ENCODE measurements at places on chromosomes 13 and 19.

DNA sequence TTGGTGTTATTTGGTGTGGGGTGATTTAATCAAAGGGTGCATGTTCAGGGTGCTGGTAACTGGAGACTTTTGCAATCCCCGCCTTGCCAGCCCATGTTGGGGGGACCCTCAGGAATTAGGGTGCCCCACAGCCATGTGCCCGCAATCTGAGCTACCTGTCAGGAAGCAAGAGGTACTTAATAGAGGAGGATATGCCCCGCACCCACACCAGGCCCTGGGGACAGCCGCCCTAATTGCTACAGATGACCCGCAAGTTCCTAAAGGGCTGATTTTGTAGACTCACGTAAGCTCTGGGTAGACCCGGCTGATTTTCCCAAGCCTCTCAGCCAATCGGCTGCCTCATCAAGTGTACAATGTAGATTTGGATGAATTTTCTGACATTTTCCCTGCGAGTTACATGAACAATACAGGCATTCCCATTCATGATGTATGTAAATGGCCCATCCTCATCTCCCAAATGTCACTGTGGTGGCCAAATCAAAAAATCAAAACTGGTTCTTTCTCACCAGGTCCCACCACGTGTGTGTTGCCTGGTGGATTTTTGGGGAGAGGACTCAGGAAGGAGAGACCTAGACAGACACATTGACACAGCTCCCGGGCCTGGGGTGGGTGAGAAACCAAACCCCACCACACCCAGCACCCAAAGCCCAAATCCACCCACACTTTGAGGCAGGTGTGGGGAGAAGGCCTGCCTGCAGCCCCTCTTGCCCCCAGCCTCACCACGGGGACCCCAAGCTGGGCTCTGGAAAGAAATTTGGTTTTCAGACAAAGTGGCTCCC lies 119.2 kb upstream of the SPACA7 start:
- no peak for DNase-seq

DNA sequence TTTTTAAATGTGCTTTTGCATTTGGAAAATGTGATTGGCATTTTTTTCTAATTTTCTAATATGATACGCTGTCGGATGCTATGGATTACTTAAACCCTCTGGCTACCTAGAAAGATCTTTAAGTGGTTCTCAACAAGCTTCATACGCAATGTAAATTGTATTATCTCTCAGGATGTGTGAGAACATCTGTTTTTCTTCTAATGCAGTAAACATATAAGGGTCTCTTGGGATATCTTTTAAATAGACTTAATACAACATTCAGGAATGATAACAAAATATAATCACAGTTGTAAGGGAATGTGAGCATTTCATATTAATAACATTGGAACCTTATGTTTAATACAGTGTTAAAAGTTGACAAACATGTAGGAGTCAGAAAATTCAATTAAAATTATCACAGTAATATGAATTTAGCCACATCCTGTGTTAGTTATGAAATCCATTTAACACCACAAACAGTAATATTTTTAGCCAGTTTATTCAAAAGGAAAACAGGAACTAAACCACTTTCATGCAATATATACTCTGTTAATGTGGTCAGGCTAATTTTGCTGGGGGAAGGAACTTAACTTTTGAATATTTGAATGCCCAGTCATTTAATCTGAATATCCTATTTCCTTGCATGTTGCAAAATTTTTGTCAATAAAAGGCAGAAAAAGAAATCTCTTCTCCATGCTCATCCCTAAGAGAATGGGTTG lies 15.0 kb upstream of the ALOX5AP start:
- no peak for DNase-seq

DNA sequence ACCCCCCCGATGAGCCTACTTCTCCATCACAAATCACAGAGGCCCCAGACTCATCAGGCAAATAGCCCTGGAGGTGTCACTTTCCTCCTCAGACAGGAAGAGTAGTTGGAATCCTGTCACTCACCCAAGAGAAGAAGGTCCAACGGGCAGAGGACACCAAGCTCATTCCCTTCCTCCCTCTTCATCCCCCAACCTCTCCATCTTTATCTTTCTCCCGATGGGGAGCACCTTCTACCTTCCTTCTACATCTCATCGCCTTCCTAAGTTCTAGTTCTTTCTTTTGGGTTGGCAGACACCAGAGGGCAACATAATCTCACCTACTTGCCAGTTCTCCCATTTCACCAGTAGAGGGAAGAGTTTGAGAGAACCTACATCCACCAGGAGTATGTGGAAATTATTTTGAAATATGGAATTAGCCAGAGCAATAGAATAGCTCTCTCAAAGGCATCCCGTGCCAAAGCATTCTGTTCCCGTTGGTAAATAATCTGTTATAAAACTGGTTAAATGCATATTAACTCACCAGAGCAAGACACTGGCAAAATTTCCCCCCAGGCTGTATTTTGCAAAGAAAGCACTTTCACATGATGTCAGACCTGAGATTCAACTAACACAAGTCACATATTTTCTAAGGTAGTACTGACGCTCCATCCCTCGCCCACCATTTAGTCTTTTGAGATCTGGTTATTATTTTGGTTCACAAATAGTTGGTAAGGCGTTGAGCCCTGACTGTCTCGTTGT lies 55.0 kb downstream of the ZIC5 start:
- peak; percentile 53 for DNase-seq

- DNase-seq = no peak
Observed at GRCh38 chr19:40625406-40626120, 24.4 kb downstream of the LTBP4 start.

GRCh38 chr13:107231944-107232343 lies 664.0 kb upstream of the ARGLU1 start:
- no peak for DNase-seq

GRCh38 chr13:97549201-97549600 lies 115.2 kb downstream of the RAP2A start:
- no peak for DNase-seq

DNA sequence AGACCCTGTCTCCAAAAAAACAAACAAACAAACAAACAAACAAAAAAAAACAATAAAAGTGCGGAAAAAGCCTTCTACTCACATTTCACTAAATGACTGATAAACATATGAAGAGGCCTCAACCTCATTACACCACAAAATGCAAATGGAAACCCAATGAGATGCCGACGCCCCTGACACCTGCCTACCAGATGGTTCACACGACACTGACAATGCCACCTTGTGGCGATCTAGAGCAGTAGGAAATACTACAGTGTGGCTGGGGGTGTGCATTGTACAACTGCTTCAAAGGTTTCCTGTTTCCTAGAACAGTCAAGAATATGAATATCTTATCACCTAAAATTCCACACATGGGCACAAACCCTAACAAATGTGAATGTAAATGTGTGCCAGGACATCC lies 14.0 kb downstream of the SCGB2B2 start:
- peak; percentile 32 for DNase-seq

DNA sequence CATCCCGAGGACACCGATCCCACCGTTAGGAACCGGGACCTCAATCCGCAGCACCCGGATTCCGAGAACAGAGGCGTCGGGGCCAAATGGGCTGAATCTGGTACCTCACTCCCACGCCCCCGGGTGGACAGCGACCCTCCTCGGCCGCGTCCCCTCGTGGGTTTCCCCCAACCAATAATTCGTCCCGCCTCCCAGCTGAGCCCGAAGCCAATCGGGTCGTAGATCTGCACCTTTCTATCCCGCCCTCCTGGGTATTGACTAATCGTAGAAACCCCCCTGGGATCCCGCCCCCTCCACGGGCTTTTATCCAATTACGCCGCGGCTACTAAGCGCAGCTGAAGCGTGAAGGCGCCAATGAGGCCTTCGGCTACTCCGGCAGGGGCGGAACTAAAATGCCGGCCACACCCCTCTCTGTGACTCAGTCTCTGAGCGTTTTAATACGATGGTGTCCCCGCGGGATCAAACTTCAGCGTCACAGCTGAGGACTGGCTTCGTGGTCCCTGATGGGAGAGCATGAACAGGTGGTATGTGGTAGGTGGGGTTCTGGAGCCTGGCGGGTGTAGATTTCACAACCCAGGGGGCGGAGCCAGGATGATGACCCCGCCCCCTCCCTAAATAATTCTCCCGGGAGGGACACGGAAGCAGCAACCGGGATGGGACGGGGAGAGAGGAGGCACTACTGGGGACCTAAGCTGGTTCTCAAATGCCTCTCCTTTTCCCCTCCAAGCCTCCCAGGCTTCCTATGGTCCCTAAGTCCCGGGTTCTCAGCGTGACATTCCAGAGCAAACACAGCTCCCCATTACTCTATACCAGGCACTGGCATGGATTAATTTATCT lies at the start of the genes CCDC159 and TMEM205:
Gene CCDC159 (plus strand): TSS at position 416 of the 837 bp plus-strand sequence. CDS start 88 bp downstream, at position 504.
Gene TMEM205 (minus strand): TSS at position 165 of the 837 bp plus-strand sequence. CDS start 649 bp downstream, outside the sequence.
- DNase-seq = peak; percentile 88

DNA sequence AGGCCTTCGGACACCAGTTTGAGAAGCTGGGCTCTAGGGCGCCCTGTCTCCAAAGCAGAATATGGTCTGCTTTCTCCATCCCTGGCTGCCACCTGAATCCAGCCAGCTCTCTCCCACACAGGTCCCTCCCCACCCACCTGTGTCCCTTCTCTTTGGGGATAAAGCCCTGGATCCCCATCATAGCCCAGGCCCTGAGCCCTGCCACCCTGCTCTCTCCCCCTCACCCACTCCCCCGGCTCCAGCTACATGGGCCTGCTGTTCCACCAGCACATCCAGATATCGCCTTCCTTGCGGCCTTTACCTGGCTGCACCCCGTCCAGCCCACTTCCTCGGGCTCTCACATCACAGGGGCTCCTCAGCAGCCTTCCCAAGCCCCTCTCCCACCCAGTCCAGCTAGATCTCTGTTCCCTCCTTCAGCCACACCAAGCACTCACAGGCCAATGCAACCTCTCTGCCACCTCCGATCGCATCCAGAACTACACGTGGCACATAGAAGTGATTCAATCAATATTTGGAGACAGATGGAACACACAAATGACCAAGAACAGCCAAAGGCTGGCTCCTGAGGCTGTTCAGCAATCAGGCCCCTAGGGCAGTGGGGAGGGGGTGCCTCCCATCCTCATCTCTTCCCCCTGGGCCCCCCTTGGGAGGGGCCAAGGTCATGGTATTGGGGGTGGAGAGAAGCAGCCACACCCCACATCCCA lies 7.6 kb downstream of the AKT2 start:
- no peak for DNase-seq

- DNase-seq = no peak
Observed at GRCh38 chr13:62537593-62537992, 1121.9 kb upstream of the PCDH20 start.

DNA sequence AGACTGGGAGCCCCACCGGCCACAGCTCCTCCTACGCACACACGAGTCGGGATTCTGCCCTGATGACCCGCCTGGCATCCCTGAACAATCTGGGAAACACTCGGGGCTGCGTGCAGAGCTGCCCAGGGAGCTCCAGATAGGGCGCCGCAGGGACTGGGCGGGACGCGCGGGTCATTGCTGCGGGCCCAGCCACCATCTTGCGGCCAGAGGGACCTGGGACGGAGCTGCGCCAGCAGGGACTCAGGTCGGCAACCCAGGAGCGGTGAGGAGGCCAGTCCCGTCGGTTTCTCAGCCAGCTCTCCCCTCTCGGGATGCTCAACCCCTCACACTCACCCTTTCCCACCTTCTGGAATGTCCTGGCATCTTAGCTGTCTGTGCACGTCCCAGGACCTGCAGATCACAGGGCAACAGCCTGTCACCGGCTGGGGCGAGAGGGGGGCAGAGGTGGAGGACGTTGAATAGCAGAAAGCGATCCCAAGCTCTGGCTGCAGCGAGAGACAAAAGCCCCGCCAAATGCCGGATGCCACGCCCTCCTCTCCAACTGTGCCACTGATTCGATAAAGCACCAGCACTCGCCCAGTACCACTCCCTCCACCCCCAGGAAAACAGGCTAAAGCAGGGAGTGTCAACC lies 20.4 kb upstream of the ZNF91 start:
- peak; percentile 85 for DNase-seq

GRCh38 chr13:70585109-70585508 lies 476.9 kb upstream of the KLHL1 start:
- DNase-seq = no peak

- DNase-seq = no peak
Observed at GRCh38 chr19:48822514-48822913, 11.7 kb upstream of the BCAT2 start.

GRCh38 chr13:104086759-104087158 lies 1020.5 kb upstream of the SLC10A2 start:
- no peak for DNase-seq

DNA sequence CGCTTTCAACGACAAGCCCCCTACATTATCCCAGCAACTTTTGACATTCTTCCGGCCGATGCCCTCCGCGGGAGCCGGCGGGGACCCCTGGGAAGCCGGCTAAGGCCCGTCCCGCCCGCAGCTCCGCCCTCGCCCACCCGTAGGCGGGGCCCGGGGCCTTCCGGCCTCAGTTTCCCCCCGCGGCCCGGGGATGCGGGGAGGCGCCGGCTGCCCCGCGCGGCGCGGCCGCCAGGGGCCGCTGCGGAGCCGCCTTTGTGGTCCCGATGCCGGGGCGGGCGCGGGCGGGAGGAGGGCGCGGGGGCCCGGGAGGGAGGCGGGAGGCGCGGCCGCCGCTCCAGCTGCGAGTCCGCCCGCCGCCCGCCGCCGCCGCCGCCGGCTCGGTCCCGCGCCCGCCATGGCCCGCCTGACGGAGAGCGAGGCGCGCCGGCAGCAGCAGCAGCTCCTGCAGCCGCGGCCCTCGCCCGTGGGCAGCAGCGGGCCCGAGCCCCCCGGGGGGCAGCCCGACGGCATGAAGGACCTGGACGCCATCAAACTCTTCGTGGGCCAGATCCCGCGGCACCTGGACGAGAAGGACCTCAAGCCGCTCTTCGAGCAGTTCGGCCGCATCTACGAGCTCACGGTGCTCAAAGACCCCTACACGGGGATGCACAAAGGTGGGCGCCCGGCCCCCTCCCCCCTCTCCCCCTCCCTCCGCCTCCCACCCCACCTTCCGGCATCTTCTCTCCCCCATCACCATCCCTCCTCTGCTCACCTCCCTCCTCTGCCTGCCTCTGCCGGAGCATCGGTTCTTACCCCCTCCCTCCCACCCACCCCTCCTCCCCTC lies at the start of gene CELF5:
Gene CELF5 (plus strand): TSS at position 316 of the 823 bp plus-strand sequence. CDS start 79 bp downstream, at position 395.
- DNase-seq = peak; percentile 70

DNA sequence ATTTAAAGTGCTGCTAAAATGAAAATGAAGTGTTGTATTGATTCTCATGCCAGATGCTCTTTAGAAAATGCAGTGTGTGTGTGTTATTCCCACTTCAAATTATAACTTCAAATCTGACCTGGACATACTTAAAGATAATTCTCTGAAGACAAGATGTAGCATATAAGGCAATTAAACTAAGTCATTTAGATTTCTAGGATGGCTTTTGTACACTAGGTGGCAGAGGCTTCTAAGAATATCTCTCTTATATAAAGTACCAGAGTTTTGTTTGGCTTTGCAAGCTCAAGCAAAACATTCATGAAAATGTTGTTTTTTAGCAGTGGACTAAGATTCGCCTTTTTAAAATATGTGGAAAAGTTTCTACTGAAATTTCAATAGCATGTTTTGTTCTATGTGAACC lies 407.2 kb downstream of the GPC5 start:
- no peak for DNase-seq

GRCh38 chr13:40410315-40410714 lies 256.1 kb downstream of the FOXO1 start:
- DNase-seq = no peak

DNA sequence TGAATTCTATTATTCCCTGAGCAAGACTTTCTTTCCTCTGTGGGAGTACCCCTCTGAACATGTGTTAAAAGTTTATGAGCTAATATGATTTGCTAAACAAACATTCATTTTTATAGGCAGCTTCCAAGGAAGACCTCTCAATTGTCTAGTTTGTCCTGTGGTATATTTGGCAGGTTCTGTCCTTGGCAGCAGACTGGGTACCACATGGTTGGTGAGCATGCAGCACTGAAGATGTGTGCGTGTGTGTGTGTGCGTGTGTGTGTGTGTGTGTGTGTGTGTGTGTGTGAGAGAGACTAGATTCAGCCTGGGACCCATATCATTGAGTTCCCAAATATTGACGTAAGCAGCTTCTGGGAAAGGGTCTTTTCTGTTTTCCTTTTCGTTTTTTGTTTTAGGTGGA lies 24.0 kb downstream of the FGF9 start:
- no peak for DNase-seq

Measured in HuH-7 (cell line).